ENCODE measurements at places on chromosomes 6 and 20.
A peak's percentile ranks its signal among the peaks of the same experiment; 100 is the strongest.

DNA sequence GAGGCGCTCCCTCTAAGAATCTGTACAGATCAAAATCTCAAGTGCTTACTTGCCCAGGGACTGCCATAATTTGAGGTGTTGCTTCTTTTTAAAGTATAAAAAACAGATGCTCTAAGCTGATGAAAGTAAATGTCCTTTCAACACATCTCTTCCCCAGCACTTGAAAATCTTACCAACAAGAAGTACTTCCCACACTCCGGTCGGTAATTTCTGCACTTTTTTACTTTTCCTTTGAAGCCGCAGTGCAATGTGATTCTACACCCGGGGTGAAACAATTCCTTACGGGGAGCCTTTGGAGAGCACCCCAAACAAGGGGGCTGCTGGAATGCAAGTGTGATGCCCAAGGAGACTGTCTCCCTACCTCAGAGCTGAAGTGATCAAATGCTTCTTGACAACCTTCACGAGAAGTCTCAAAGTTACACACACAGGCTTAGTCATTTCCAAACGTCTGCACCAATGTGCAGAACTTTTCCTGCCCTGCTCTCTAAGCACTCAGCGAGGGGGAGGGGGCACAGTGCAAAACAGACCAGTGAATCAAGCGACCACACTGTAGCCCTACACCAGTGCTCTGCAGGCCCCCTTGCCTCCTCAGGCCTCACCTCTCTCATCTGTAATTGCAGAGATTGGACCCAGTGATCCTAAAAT lies 56.7 kb downstream of the ATXN1 start:
- DNase-seq, result no peak

GRCh38 chr6:167984876-167985604 lies 12.4 kb upstream of the KIF25 start:
- DNase-seq, result no peak

GRCh38 chr6:85468326-85468725 lies 18.4 kb downstream of the NT5E start:
- DNase-seq, result no peak

DNA sequence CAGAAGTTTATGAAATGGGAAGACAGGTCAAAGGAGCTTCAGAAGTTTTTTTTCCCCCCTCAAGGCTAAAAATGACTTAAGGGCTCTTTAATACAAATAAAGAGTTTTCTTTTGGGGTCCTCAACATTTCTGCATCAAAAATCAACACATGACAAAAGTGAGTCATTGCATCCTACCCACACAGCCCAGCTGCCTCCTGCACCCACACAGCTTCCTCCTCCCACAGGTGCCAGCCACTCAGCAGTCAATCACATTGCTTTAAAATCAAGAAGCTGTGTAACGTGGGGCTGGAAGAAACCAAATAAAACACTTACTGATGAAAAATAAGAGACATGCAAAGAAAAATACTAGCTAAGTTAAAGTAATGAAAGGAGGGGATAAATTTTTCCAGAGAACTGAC lies 68.5 kb downstream of the MAP3K5 start:
- no peak for DNase-seq

- DNase-seq, result peak; percentile 15
Observed at GRCh38 chr20:9068233-9068801, 570 bp upstream of the PLCB4 start.

DNA sequence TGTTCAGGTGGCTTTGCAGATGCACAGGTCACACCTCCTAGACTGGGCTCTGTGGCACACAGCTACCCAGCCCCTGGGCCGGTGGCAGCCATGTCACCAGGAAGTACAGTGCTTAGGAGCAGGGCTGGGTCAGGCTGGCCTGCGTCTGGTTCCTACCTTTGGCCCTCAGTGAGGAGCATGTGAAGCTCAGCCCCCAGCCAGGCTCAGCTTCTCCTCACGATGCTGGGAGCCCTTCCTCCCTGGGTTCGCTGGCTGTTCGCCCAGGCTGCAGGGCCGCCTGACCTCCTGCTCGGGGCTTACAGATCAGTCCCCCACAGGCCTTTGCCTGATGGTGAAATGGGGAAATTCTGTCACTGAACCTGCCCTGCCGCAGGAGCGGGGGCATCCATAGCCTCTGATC lies 23.1 kb downstream of the SPATA2 start:
- no peak for DNase-seq

GRCh38 chr6:17928514-17929430 lies 58.7 kb downstream of the KIF13A start:
- DNase-seq, result no peak

DNA sequence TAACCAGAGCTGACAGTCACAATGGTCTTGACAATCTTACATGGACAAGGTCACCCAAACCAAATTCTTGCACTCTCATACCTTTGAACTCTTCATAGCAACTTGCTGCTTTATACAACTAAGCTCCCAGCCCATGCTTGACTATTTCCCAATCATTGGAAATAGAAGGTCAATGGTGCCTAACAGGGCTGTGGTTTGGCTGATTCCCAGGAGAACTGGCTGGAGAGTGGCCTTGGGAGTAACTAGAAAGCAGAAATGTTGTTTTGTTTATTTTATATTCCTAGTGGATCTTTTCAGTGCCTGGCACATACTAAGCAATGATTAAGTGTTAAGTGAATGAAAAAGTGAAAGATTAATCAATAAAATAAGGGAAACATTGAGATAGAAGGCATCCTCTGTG lies 3.0 kb downstream of the SPINT4 start:
- DNase-seq, result peak; percentile 31

DNA sequence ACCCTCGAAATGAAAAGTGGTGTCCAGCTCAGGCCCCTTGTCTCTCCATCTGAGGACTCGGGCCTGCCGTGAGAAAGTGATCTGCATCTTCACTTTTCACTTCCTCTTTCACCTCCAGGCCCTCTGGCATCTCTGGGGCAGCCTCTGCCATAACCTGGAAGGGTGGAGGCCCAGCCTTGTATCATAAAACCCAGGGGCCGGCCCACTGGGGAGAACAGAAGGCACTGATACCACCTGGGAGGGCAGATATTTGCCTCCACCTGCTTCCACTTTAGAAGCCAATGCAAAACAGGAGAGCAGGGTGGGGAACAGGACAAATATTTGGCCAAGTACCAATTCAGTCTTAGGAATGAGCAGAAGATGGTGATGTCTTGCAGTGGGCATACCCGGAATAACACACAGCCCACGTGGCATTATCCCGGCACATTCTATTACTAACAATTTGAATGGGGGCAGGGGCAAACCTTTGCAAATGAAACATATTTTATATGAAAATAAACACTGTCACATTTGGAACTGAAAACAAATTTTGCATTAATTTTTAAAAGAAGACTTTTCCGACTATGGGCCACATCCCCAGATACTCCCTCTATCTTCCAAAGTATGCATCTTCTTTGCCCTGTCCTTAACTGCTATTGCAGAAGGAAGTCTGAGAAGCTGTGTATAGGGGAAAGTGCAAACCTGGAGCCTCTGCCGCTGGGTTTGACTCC lies 69.2 kb upstream of the TBC1D7 start:
- no peak for DNase-seq

- no peak for DNase-seq
Observed at GRCh38 chr6:135088818-135089809, 34.5 kb upstream of the HBS1L start.

DNA sequence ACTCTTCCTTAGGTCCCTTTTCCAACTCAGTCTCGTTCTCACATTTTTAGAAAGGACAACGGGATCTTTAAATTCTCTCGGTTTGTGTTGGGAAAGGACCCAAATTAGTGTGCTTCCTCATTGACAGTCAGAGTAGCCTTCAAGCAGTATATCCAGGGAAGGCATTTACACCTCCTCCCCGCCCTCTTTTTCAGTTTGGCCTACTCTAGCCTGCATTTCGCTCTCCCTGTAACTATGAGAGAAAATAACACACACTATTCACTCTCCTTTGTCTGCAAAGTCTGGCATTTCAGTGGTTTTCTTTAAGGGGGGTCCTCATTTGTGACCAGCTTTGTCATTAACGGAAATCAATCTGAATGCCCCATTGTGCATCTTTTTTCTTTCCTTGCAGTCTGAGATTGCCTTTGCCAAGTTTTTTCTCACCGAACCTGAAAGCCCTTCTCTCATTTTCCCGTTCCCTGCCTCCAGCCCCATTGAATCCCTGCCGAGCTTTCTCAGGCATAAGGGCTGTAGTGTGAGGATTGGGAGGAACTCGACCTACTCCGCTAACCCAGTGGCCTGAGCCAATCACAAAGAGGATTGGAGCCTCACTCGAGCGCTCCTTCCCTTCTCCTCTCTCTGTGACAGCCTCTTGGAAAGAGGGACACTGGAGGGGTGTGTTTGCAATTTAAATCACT lies 393 bp upstream of the FABP7 start:
- DNase-seq, result no peak

- no peak for DNase-seq
Observed at GRCh38 chr6:40825102-40825501, 213.9 kb downstream of the UNC5CL start.

DNA sequence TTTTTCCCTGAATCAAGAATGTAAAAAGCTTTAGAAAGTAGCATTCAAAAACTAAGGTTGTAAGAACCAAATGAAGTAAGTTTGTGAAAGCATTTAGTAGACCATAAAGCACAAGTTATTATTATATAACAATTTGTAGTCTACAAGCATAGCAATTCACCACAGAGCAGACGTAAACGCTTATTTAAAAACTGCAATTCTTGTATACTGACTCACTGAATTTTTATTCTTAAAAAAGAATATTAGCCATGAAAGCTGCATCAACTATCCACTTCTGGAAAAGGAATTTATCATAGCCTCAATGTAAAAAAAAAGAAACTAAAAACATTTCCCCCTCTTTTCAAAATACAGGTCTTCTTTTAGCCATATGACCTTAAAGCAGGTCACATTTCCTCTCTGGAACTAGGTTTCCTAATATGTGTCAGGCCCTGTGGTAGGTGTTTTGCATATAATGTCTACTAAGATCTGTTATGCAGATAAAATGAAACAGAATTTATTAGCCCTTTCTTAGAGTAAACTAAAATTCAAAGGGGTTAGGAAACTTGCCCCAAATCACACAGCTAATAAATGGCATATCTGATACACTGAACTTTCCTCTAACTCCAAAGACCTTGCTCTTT lies 2.1 kb downstream of the MAP3K7 start:
- no peak for DNase-seq

GRCh38 chr20:16027686-16028085 lies 545.6 kb downstream of the KIF16B start:
- DNase-seq, result no peak

DNA sequence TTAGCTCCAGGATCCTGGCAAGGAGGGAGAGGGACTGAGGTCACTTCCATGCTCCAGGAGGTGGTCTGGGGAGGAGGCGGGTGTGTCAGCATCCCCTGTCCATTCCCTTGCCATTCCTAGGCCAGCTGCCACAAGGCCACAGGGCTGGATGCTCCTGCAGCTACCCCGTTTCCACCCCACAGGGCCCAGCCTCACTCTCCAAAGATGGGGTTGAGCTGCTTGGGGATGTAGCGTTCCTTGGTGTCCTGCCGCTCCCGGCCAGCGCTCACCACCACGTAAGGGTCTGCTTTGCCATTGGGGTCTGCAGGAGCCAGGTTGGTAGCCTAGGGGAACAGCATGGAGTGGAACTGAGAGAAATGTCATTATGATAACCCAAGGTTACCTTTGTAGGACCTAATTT lies 23.0 kb downstream of the ERGIC3 start:
- no peak for DNase-seq

DNA sequence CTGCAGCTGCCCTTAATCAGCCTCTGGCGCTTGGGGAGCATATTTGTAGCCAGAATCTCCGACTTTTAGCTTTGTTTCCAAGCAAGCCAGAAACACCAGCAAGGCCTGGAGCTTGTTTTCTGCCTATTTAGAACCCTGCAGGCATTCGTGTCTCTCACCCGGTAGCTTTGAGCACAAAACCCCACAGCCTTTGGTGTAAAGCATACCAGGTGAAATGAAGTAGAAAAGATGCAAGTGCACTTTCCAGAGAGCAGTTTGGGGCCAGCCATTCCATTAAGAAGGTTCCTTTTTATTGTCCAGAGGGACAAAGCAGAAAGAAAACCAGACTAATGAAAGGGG lies 736 bp downstream of the FAM217B start:
- no peak for DNase-seq

- DNase-seq, result no peak
Observed at GRCh38 chr6:138498629-138499302, 528 bp downstream of the NHSL1 start.

DNA sequence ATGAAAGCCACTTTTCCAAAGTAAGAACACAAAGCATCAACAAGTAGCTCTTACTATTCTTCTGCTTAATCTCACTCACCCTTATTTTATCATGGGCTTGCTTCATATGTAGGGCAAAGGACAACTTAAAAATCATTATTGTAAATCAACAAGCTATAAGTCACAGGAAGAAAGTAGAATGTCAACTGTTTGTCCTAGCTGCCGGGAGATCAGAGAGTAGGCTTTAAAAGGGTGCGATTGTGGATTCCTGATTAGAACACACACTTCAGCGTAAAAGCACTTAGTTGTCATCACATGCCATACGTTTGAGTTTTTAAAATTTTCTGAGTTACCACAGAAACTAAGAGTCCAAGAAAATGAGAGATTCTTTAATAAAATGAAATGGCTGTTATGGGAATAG lies 44.4 kb upstream of the NHSL1 start:
- DNase-seq, result no peak

DNA sequence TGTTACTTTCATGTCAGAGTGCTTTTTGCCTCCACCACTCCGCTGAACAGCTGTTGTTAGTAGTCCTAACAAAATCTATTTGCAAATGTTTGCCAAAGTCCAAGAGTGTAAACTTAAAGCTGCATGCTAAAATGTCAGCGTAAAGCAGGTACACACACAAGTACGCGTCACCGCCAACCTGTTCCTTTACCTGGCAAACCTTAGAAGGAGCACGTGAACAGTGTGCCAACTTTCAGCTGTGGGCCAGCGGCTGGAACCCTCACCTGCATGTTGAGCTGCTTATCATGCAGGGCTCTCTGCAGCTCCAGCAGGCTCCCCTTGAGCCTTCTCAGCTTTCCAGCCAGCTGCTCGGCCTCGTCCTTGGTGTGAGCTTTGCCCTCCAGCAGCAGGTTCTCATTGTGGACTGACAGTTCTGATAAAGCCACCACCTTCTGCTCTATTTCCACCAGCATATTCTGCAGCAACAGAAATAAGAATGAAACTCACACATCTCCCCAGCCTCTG lies 359.3 kb downstream of the SYNE1 start:
- peak; percentile 96 for DNase-seq

- DNase-seq, result no peak
Observed at GRCh38 chr6:146444189-146444588, 99.4 kb upstream of the RAB32 start.

- DNase-seq, result no peak
Observed at GRCh38 chr6:124949706-124950105, 12.5 kb upstream of the RNF217 start.

DNA sequence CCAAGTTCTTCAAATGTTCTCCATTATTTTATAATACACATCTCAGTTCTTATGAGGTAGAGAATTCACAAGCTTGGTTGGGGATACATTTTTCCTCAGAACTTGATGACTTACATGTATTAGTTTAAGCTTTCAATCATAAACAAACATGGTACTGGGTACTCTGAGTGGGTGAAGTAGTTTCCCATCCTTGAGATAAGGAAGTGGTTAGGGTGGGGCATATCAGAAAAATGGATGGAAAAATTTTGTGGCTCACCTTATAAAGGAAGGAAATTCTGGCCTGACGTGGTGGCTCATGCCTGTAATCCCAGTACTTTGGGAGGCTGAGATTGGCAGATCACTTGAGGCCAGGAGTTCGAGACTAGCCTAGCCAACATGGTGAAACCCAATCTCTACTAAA lies 52.0 kb downstream of the CD164 start:
- DNase-seq, result no peak

GRCh38 chr6:39812496-39812852 lies 20.3 kb downstream of the DAAM2 start:
- no peak for DNase-seq

Data from pancreas (tissue), 10 donors.